AG04450 (cell line): ENCODE measurements at places on chromosomes 5 and 9.

DNA sequence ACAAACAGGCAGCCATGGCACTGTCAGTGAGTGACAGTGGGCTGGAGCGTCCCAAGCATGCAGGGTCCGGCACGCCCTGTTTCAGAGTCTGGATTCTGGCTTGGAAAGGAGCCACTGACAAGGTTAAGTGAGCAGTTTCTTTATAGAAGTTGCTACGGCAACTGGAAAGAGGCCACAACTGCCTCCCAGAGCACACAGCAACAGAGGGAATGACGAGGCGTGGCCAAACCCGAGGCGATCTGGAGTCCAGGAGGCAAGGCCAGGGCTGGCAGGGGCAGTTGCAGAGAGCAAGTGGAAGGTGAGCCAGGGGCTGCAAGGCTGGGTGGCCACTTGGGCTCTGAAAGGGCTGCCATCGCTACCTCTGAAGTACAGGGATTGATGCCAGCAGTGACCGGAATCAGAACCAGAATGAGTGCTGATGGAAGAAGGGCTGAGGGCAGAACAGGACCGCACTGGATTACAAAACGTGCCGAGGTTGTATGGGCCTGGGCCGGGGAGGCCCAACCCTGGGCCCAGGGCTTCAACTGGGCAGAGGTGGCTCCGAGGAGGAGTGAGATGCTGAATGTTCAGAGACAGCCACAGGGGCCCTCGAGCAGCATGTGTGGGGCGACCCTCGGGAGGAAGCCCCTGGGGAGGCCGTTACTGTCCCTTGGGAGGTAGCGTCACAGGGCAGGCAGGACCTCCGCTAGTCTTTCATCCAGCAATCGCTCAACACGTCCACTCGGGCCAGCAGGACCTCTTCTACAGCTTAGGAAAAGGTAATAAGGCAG, 4.6 kb downstream of the MRPL41 start:
- DNase-seq, result no peak

DNA sequence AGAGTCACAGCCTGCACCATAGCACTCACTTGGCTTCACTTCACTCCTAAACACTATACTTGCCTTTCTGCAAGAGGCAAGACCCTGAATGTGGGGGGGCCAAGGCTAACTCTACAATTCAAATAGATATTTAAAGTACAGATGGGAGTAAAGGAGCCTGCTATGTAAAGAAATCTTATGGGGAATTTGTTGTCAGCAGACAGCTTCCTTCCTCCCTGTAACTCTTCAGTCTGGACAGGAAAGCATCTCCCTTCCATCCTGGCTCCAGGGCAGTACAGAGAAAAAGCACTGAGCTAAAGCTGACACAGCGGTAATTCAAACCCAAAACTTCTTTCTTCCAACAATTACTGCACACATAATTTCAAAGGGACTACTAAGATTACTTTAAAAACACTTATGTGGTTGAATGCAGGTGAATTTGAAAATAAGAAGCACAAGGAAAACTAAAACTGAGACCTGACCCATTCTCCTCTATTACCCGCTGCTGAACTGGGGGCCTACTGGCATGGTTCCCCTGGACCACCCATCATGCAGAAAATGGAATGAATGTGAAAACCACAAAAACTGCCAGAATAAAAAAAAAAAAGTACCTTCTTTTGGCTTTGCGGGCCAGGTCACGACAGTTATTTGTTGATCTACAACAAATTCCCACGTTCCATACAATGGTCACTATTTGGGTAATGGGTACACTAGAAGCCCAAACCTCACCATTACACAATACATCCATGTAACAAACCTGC, 13.4 kb downstream of the VDAC1 start:
- DNase-seq, result no peak

- DNase-seq, result no peak
These were observed 34.5 kb upstream of the TENT2 start for GRCh38 chr5:79577693-79578092.

DNA sequence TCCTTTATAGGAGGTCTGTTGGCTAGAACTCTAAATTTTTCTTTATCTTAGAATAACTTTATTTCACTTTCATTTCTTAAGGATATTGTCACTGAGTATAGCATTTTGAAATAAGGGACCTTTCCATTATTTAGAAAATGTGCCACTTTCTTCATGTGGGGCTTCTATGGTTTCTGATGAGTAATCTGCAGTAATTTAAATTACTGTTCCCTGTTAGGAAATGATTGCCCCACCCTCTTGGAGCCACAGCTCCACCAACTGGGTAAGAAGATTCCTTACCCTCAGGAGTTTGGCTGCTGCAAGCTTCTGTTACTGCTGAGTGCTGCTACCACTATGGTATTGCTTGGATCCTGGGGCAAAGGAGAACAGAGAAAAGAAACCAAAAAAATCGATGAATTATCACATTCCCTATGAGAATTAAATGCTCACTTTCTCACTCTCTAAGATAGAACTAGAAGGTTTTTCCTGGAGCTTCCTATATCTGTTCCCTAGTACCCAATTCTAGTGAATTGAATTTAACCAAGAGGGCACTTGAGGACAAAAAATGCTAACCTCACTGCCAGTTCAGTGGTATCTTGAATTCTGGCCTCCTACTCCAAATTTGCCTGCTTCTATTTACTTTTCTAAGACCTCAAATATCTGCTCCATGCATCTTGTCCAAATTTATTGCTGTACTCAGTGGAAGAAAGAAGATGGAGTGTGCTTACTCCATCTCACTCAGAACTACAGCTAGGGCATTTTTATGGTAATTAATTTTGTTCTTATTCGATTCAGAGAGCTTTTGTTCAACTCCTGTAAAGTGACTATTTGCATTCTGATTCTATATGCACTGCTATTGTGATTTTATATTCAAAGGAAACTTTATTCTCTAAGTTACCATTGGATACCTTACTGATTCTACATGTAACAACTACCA, 2111.3 kb downstream of the MAT2B start:
- no peak for DNase-seq

DNA sequence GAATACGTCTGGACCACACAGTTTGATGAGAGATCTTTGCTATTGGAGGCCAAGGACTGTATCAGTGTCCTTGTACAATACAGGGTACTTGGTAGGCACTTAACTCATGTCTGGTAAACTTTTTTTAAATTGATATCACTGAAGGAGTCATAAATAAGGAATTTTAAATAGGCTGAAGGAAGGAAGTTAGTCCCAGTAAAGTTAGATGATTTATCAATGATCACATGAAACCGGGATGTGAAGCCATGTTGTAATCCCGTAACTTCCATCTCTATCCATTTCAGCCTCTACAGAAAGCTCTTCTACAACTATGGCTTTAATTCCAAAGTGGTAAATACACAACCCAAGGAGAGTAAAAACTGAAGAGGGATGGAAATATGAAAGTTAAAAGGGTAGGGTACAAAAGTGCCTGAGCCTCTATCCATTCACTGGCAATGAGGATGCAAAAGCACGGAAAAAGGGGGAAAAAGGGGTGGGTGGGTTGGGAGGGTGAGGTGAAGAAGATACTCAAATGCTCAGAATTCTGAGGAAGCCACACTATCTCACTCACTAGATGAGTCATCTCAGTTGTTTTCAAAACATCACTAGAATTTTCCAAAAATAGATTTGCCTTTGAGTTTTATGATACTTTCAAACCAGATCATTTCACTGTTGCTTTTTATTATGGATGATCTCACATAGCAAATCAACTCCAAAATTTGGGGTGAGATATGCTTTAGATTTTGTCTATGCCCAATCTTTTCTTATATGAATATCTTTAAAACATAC, 1053.5 kb downstream of the NR2F1-AS1 start:
- no peak for DNase-seq

GRCh38 chr9:2267181-2267745, 252.1 kb downstream of the SMARCA2 start:
- DNase-seq, result no peak

- no peak for DNase-seq
These were observed at the start of gene PPP1R26 for GRCh38 chr9:135479469-135480052. Gene PPP1R26, plus strand, starts transcription at chr9:135479782. Its CDS starts 4,729 bp downstream, at chr9:135484511.

DNA sequence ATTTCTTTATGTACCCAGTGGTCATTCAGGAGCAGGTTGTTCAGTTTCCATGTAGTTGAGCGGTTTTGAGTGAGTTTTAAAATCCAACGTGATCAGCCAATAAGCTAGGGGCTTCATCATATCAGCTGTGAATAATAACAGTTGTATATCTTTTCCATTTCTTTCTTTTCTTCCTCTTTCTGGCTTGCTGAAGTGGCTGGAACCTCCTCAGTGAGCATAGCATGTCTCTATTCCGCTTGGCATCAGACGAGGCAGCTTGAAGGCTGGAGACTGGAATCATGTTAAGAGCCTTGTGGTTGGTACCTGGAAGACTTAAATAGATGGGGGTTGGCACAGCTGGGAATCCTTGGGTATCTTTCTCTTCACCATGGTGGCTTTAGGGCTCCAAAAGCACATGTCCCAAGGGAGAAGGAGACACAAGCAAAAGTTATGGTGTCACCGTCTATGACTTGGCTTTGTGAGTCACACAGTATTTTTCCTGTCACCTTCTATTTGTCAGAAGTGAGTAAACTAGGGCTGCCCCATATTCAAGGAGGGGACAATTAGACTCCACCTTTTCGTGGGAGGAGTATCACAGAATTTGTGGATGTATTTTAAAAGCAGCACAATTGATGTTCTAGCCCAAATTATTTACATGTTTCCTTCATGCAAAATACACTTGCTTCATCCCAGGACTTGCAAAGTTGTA, 38.0 kb upstream of the RETREG1 start:
- no peak for DNase-seq

DNA sequence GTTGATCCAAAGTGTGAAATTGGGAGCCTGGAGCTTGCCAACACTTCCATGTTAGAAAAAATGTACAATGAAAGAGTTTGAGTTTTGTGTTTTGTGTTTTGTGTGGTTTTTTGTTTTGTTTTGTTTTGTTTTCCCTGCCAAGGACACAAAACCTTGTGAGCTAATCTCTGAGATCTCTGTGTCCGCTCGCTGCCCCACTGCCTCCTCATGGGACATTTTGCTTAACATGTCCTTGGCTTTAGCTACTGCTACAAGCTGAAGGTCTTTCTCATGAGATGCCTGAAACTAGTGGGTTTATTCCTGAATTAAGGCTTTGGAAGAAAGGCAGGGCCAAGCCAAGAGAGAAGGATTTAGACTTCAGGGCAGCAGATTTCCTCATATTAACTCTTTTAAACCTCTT, 7.3 kb upstream of the JAKMIP2 start:
- DNase-seq, result no peak

DNA sequence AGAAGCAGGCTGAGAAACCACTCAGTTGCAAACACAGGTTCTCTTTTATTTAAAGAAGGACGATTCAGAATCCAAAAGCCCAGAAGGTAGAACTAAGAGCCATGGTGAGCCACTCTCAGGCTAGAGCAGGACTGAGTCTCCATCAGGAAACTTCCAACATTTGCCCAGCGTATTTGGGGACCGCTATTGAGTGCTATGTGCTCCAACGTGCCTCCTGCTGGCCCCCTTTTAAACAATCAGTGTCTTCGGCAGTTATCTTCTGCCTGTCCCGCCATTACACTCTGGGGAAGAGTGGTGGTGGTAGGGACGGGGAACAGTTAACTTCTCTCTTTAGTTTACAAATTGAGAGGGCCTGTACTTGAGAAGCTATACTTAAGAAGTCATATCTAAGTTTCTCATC, 78.1 kb downstream of the DENND1A start:
- no peak for DNase-seq

GRCh38 chr9:86052556-86053468, 46.5 kb downstream of the GOLM1 start:
- no peak for DNase-seq

- DNase-seq, result no peak
These were observed 74.1 kb downstream of the SERINC5 start for GRCh38 chr5:80181618-80182211.

GRCh38 chr5:134275822-134276221, 49.9 kb upstream of the PPP2CA start:
- no peak for DNase-seq

DNA sequence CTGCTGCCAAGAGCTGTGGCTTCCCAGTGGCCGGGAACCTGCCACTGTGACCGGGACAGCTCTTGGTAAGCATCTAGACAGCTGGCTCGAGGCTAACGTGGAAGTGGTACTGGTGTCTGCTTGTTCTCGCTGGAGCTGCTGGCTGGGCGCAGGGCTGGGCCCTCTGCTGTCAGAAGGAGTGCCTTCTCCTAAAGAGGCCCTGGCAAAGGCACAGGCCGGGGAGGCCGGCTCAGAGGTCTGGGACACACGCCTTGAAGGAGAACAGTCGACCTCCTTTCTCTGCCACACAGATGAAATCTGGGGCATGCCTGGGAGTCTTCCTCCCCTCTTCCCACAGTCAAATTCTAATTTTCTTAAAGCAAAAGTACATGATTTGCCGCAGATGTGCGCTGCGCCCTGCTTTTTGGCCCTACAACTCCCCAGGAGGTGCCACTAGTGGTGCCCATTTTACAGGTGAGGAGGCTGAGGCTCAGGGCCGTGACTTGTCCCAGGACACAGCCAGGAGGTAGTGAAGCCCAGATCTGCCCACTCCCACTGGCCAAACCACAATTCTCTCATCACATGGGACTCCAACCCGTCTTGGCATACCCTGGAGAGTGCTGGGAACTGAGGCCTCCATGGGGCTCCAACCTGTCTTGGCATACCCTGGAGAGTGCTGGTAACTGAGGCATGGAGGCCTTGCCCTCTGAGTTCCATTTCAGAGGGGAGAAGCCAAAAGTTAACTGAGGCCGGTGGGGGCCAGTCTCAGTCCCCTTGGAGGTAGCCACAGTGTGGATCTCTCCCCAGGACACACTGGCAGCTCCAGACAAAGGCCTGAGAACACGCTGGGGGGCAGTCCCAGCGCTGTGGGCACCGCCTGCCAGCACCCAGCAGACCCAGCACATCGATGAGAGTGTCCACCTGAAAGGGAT, 12.0 kb upstream of the RXRA start:
- no peak for DNase-seq

DNA sequence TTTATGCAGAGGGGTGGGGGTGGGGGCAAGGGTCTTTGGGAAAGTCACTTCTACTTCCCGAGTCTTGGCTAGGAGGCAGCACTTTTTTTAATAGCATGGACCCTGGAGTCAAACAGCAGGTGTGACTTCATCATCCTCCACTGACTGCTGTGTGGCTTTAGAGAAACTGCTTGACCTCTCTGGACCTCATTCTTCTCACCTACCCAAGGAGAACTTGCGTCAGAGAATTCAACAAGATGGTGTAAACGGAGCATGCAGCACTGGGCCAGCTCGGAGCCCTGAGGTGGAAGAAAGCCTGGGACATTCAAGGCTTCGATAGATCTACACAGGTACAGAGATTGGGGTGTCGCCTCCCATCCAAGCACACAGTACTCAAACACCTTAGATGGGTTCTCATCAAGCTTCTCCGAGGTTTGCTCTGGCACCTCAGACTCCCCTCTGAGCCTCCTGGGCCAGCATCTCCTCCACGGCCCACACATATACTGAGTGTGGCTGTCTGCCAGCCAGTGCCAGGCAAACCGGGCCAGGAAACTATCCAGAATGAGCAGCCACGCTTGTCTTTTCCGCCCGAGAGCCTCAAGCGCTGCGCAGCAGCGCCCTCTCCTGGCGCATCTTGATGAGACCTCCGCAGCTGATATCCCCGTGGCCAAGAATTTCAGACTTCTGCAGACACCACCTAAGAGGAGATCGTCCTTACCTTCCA, 4.6 kb upstream of the SLC25A48 start:
- DNase-seq, result no peak
